Inflammatory macrophage treated with lipopolysaccharide for 1 hour (primary cell): ENCODE measurements at places on chromosomes 12 and 14.

DNA sequence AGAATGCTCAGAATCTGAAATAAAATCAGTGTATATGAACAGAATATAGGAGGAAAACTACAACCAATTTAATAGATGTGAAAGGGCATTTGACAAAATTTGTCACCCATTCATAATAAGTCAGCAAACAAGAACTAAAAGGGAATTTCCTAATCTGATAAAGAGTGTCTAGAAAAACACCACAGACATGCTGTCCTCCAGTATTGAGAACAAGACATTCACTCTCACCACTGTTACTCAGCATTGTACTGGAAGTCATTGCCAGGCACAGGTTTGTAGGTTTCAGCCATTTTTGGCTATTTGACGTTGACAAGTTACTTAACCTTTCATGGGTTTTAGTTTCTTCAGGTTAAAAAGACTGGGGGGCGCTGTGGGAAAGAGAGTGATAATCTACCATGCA lies 13.2 kb downstream of the EIF2S1 start:
- no peak for DNase-seq

- no peak for DNase-seq
Measured at GRCh38 chr12:75853626-75854025, 177.9 kb downstream of the PHLDA1 start.

GRCh38 chr14:102644523-102644922 lies 52.1 kb downstream of the RCOR1 start:
- DNase-seq, result peak; percentile 40

- no peak for DNase-seq
Measured at GRCh38 chr12:45713078-45713477, 16.4 kb upstream of the ARID2 start.

DNA sequence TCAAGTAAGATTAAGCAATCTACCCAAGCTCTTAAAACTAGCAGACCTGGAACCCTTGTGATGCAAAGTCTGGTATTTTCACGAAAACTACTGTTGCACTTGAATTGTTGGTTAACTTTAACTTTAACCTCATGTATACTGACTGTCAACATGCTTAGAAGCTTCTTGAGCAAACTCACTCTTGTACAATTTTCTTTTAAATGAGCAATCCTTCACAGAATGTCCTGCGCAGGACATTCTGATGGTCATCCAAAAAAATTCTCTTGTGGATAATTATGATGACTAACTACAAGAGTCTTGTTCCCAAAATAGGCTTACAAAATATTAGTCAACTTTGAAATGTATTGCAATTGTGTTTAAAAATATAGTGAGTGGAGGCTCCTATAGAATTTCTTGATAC lies 54.0 kb upstream of the PDE3A start:
- DNase-seq, result no peak

DNA sequence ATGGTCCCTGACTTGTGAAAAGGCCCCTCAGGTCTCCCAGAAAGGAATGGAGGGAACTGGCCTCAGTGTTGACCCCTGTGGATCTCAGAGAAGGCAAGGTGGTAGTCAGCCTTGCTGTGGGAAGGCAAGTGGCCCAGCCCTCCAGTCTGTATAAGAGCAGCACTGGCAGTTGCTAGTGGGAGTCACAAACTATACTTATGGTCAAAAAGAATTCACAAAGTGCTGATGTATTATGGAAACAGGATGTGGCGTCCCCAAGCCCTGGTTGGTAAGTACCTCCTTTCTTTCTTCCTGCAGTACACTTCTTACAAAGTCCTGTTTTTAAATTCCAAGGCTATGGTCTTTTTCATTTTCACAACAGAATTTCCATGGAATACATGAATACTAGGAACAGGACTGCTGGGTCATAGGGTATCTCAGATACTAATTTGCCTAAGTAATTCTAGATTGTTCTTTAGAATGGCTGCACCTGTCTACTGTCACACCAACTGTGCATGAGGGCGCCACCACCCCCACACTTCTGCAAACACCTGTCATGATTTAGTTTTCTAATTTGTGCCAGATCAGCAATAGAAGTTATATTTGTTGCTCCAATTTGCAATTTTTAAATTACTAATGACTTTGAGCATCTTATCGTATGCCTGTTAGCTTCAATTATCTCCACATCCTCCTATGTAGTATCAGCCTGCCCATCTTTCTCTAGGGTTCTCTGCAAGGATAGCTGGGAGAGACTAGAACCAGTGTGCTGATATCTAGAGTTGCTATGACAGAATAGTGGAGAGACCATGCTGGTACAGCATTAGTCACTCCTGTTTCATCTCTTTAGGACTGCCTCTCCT lies 40.7 kb upstream of the TMEM263 start:
- DNase-seq, result no peak

- DNase-seq, result no peak
Measured at GRCh38 chr12:26919216-26919555, 18.6 kb downstream of the INTS13 start.

- no peak for DNase-seq
Measured at GRCh38 chr12:53770281-53770680, 18.5 kb upstream of the CISTR start.

- DNase-seq, result no peak
Measured at GRCh38 chr12:109575683-109576082, 2.1 kb downstream of the MVK start.

DNA sequence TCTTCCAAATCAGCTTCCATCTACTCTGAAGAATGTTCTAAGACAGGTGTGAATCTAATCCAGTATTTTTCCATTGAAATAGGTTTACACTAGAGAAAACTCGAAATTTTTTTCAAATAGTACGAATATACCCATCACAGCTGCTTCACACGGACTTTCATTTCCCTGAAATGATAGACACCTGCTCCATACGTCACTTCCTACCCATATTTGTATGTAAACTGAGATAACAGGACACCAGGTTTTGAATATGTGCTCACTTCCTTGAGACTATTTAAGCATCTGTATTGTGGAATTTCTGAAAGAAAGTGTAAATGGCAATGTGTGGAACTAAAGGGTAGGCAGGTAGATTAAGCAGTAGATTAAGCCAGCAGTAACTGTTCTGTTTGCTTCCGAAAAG lies 13.4 kb upstream of the ITPR2 start:
- DNase-seq, result no peak

GRCh38 chr12:76256904-76257303 lies 91.3 kb downstream of the BBS10 start:
- no peak for DNase-seq

DNA sequence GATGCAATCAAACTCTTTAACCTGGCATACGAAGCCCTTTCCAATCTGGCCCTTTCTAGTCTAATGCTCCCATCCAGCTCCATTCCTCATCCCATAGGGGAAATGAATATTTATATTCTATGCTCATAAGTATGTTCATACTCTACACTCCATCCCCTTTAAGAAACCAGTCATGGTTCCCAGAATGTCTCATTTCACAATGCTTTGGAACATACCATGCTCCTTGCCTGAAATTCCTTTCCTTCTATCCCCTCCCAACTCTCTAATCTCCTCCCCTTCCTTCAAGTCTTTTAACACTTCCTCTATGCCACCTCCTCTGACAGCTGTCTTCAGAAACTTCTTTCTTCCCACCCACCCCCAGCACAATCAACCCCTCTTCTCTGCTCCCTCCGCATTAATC lies 207.0 kb upstream of the CAND1 start:
- no peak for DNase-seq

- no peak for DNase-seq
Measured at GRCh38 chr14:36504771-36505175, 15.3 kb downstream of the NKX2-1 start.

DNA sequence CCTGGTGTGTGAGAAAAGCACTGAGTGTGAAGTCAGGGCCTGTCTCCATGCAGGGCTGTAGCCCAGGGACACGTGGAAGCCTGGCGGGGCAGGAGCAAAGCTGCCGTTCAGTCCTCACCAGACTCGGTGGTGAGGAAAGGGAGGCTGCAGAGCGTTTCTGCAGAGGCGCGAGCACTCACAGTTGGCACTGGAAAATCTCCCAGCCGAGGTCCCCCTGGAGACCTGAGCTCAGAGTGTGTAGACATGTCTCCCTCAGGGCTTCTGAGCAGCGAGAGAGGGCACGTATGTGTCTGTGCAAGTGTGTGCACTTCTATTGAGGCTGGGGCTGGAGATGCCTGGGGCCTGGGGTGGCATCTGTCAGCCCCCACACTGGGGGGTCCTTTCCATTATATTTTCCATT lies 11.0 kb upstream of the HHIPL1 start:
- DNase-seq, result no peak

- DNase-seq, result peak; percentile 60
Measured at GRCh38 chr12:121748571-121749265, 36.2 kb downstream of the TMEM120B start.

DNA sequence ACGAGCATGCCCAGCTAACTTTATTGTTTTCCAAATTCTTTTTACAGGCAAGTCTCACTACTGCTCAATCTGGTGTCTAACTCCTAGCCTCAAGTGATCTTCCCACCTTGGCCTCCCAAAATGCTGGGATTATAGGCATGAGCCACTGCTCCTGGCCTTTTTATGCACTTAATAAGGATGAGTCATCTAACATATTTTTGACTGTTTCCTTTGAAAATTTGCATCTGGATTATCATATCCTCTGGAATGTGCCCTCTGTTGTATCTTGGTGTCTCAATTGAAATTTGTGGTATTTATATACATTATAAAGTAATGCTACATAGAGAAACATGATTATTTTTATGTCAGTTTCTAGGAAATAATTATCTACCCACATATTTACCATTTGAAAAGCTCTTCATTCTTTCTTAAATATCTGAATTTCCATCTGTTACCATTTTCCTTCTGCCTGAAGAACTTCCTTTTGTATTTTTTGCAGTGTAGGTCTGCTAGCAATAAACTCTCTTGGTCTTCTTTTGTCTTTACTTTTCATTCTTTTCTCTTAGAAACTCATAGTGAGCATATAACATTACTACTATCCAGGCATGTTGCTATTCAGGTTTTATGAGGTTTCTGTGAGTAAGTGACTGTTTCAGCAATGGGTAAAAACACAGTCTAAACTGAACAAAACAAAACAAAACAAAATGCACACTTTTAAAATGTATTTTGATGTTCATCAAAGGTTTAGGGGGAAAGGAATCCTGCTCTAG lies 52.8 kb upstream of the CNOT2 start:
- no peak for DNase-seq

DNA sequence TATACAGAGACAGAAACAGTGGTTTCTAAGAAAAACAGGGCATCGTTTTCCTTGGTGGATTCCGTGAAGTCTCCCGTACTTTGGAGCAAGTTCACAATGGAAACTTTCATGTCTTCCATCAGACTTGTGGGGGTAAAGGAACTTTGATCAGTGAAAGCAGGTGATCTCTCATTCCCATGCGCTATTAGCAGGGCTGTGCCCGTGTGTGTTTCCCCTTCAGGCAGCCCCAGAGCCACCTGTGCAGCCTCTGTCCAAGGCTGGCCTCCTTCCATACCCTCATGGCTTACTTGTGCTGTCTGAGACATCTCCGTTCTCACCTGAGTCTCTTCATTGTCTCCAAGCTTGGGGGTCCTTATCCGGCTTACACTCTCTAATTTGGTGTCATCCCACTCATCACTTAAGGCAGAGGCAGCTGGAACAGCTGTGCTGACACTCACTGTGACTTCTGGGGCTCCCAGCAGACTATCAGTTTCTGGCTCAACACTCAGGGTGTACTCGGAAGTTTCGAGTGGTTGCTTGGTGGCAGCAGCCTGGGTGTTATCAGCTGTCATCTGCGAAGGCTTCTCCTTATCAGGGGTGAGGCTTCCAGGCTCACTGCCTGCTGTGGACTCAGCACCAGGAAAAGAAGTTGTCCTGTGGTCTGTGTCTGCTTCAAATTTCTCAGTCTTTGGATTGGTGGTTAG lies 13.8 kb downstream of the ARMH4 start:
- no peak for DNase-seq

GRCh38 chr12:104314242-104314614 lies 10.7 kb downstream of the EID3 start:
- DNase-seq, result peak; percentile 68

DNA sequence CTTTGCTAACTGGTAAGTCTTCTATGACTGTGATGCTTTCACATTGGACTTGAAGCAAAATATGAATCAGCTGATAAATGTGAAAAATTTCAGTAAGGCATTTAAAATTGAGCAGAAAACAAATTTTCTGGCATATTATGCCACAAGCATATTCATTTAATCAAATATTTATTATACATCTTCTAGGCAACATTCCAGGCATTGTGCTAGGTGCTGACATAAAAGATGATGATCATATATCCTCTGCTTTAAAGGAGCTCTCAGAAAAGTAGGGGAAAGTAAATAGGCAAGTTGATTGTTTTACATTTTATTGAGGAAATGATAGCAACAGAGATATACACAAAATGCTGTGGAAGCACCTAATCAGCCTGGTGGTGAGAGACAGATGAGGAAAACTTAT lies 248.9 kb downstream of the SLC16A7 start:
- no peak for DNase-seq

GRCh38 chr14:93173943-93174395 lies 10.7 kb downstream of the MOAP1 start:
- no peak for DNase-seq

DNA sequence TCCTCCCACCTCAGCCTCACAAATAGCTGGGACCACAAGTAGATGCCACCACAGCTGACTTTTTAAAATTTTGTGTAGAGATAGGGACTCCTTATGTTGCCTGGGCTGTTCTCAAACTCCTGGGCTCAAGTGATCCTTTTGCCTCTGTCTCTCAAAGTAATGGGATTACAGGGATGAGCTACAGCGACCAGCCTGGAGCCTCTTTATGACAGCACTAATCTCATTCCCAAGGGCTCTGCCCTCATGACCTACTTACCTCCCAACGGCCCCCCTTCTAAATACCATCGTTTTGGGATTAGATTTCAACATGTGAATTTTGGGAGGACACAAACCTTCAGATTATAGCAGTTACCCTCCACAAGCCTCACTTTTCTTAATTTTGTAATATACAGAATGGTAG lies 150.6 kb upstream of the FUT8 start:
- no peak for DNase-seq

DNA sequence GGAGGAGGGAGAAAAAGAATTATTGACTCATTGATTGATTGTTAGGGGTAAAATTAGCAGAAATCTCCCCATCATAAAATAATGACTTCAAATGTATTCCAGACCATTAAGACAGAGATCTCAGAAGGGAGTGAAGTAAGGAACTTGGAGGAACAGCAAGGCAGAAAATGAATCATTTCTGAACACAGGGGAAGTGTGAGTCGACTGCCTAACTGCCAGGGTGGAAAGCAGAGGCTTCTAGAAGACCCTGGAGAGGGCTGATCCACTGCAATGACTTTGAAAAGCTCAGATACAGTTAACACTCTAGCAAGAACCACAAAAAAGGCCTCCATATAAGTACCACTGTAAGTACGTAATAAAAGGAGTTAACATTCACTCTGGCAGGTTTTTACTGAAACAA lies 9.7 kb downstream of the GLTP start:
- no peak for DNase-seq

DNA sequence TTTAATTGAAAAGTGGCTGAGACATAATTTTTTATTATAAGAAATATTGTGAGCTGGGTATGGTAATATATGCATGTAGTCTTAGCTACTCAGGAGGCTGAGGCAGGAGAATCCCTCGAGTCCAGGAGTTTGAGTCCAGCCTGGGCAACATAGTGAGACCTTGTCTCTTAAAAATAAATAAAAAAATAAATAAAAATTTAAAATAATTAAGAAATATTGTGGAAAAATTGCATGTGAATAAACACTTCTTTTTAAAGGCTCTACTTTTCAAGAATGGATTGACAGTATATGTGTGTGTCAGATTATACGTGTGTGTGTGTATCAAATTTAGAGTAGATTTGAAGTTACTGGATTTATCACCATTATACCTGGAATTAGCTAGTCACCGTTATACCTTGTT lies 43.2 kb downstream of the ERC1 start:
- DNase-seq, result no peak

GRCh38 chr14:55731881-55732498 lies 152.0 kb downstream of the KTN1 start:
- peak; percentile 76 for DNase-seq

- DNase-seq, result no peak
Measured at GRCh38 chr14:24761141-24761540, 127.2 kb upstream of the GZMB start.
